ENCODE measurements at places on chromosomes 2 and 18.

DNA sequence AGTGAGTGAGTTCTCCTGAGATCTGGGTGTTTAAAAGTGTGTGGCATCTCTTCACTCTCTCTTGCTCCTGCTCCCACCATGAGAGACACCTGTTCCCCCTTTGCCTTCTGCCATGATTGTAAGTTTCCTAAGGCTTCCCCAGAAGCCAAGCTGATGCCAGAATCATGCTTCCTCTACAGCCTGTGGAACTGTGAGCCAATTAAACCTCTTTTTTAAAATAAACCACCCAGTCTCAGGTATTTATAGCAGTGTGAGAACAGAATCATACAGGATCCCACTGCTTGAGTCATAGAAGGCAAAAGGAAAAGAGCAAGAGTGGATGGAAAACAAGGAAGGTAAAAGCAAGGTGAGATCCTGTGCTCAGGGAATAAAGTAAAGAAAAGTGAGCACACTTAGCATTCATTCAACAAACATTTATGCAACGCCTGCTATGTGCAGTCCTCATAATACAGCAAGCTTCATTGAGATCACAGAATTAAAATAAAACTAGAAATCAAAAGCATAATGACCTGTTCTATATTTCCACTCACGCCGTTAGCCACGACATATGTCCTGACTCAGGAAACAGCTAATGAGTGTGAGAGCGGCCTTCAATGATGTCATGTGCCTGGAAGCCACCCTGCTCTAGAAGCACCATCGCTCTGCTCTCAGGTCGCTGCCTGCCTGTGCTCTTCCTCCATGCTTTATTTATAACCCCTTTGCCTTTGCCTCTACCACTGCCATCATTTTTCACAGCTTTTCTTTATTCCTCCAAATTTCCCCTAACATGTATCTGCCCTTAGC, 11.3 kb upstream of the COPS8 start:
- no peak for DNase-seq

DNA sequence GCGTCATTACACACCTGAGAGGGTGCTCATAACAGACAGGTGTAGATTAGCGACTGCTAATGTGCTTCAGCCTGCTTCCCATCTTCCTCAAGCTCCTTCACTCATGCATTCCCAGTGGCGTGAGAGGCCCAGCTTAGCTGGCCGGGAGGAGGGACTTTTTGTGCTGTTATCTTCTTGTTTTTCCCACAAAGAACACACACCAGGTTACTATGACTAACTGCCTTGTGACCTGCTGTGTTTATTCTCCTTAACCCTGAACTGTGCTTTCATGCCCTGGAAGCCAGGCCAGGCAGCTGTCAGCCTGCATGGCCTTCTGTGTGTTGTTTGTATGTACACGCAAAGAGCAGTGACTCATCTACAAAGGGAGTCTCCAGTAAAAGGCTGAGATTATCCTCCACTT, 143.8 kb downstream of the PIEZO2 start:
- no peak for DNase-seq

GRCh38 chr2:169254774-169255173, 107.6 kb downstream of the LRP2 start:
- DNase-seq = no peak

DNA sequence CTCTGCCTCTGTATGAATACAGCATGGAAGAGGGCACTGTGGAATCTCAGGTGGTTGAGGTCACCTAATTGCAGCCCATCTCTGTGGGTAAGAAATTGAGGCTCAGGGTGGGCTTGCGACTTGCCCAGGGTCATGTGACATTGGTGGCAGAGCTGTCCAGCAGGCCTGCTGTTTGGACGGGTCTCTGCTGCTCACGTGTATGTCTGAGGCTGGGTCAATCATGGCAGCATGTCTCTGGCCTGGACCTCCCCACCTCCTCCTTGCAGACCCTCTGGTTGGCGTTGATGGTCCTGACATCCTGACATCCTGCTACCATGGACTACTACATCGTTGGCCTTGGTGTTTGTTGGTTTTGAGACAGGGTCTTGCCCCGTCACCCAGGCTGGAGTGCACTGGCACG, 64.3 kb upstream of the HPCAL1 start:
- DNase-seq = no peak

- DNase-seq = no peak
These were observed 88.1 kb downstream of the THNSL2 start for GRCh38 chr2:88258208-88258607.

DNA sequence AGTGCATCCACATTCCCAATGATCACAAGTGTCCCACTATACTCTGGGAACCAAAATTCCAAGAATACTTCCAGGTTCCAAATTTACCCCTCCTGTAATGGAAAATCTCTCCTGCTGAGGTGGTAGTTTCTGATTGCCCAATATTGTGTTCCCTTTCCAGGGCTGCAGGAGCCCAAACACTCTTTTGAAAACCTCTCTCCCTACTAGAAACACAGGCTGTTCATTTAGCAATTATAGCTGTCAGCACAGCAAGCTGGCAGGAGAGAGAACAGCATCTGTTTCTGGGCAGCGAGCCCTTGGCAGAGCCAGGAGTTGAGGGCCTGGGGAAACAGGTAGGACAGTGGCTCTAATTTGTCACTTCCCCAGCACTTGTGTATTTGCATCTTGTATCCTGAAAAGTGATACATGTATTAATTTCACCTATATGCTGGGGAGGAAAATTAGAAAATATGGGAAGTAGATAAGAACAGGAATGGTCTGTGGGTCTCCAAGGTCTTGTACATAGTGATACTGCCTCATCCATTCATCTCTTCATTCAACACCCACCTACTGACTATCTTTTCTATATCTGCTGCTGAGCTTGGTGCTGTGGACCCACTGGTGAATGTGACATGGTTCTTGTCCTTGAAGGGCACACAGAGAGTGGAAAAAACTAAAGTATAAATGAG, 16.9 kb upstream of the PAIP2B start:
- no peak for DNase-seq

- no peak for DNase-seq
These were observed 12.5 kb upstream of the WDSUB1 start for GRCh38 chr2:159298967-159299366.

DNA sequence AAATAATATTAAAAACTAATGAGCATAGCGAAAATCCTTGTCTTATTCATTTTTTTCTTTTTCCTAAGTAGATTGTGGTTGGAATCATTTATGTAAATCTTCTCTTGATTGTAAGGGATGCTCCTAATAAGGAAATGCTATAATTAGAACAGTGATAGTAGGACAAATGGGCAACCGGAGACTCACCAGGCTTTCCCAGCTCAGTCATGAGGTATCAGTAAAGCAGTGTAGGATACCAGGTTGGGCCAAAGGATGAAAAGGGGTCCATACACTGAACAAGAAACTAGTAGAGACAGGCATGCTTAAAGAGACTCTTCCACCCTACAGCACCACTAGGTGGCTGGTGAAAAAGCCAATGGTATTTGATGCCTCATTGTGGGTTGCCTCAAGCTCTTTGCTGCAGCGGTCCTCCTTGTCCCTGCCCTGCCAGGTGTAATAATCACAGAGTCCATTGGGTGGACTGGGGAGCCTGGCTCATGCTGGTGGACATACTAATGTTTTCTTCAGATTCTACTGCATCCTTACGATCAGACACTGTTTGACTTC, 71.4 kb upstream of the FAM98A start:
- DNase-seq = no peak

DNA sequence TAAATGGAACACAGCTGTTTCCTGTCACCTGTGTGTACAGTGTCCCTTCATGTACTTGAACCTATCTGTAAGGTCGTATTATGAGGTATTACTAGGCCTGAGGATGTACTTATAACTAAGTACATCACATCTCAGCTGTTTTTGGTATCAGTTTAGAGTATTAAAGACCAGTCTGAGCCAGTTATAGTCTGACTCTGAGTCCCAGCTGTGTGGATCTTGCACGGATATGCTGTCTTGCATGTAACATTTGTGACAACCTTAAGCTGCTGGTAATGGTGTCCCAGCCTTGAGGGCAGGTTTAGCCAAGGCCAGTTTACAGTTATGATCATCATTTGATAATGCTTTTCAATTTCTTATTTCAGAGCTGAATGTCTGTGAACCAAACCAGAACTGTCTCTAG, 496.3 kb downstream of the SLC4A3 start:
- no peak for DNase-seq

DNA sequence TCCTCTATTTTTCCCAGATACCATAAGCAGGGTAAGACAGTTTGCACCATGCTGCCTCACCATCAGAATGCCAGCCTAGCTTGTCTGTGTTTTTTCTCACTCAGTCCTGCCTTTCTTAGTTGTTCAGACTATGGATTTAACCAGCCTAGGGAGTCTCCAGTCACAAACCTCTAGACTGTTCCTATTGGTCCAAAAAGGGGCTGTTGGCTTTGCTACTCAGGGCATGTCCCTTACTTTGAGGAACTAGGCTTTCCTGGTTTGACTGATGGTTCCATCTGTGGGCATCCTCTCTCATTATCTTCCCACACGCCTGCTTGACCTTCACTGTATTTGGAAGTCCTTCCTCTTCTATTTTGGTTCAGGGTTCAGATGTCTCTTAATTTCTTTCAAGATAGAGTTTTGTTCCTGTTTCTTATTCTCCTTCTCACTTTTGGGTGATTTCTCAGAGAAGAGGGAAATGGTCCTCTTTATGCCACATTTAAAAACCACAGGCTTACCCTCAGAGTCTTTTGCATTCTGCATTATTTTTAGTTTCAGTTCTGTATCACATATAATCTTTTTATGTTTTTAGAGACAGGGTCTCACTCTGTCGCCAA, 31.3 kb upstream of the TMEM131 start:
- DNase-seq = no peak

- no peak for DNase-seq
These were observed 60.7 kb upstream of the HDAC4 start for GRCh38 chr2:239461291-239462190.

GRCh38 chr2:206229642-206230041, 44.8 kb upstream of the ZDBF2 start:
- no peak for DNase-seq

- no peak for DNase-seq
These were observed 234.2 kb downstream of the ASXL3 start for GRCh38 chr18:33812186-33812585.

Data from stimulated activated naive CD4-positive, alpha-beta T cell (primary cell).